ENCODE measurements at places on chromosomes 12 and 14.

- peak; percentile 46 for DNase-seq
These were observed 2.1 kb downstream of the RNF10 start for GRCh38 chr12:120536064-120536791.

GRCh38 chr12:110935588-110935987, 15.2 kb upstream of the MYL2 start:
- no peak for DNase-seq

DNA sequence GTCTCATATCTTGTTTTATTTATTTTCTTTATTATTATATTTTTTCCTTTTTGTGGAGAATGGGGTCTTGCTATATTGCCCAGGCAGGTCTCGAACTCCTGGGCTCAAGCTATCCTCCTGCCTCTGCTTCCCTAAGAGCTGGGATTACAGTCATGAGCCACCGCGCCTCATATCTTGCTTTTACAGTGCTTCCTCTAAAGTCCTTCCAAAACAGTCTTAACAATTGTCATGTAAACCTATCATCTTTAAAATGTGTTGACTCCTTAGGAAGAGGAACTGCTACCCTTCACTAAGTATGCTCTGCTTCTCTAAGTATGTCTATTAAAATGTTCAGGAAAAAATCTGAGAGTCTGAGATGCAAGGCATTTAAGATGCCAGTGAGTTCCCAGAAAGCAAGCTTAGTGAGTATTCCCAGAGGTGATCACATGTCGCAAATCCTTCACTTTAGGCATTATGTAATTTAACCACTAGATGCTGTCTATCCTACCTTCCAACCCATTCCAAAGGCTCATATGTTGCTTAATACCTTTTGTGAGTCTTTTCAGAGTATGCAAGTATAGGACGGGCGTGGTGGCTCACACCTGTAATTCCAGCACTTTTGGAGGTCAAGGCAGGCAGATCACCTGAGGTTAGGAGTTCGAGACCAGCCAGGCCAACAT, 19.7 kb upstream of the FOXJ2 start:
- DNase-seq = no peak

- no peak for DNase-seq
These were observed 6.6 kb downstream of the TSPAN19 start for GRCh38 chr12:85029456-85029855.

GRCh38 chr12:76637807-76638206, 78.2 kb upstream of the OSBPL8 start:
- DNase-seq = no peak

DNA sequence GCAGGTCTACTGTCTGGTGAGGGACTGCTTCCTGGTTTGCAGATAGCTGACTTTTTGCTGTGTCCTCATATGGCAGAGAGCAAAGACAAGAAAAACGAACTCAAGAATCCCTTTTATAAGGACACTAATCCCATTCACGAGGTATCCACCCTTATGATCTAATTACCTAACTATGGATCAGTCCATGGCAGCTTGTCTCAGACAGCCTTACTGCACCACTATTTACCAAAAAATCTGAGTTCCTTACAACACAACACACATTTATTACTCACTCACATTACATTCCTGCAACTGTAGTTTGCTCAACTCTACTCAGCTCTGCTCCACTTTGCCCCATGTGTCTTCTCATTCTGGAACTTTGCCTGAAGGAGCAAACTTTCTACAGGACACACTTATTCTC, 10.1 kb upstream of the SLC6A15 start:
- DNase-seq = no peak

DNA sequence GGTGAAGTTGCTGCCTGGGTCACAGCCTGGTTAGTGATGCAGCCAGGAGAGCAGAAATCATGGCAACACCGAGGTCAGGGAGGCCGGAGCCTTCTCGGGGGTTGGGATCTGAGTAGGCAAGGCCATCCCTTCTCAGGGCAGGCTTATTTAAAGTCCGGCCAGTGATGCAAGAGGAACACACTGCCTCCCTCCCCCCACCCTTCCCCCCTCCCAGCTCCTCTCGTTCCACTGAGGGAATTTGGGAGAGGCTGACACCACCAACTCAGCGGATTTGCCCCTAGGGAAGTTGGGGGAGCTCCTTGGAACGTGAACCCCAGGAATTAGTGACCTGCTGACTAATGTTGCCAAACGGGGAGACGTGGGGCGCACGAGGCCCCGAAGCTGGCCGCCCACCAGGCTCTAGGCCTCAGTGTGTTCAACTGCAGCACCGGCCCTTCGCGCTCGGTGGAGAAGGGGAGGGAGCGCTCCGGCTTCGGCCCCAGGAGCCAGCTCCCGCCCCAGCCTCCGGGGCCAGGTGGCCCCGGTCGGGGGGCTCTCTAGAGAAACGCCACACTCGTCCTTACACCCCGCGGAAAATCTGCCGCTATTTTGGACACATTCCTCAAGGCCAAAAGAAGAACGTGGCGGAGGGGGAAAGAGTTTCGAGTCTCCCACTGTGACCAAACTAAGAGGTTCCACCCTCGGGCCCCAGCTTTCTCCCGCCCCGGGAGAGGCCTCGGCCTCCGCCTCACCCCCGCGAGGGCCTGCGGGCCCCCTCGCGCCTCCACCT, 1.6 kb downstream of the CTDSP2 start:
- no peak for DNase-seq

DNA sequence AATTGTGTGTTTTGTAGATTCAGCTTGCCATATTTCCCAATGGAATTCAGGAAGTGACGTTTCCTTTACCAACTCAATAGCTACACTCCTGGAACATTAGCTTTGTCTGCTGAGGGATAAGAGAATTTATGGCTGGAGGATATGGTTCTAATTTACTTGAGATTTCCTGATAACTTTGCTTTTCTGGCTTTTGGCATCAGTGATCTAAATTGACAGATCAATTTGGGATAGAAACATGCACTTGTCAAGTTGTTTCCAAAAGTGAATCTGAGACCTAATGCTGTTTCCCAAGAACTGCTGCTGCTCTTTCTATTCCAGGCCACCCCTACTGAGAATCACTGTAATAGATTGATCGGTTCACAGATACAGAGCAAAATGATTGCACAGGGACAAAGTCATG, 43.2 kb downstream of the MGAT4C start:
- no peak for DNase-seq

GRCh38 chr12:402029-402389, 565 bp downstream of the CCDC77 start:
- DNase-seq = no peak

- no peak for DNase-seq
These were observed 65.8 kb upstream of the SLC8A3 start for GRCh38 chr14:70254476-70254961.

DNA sequence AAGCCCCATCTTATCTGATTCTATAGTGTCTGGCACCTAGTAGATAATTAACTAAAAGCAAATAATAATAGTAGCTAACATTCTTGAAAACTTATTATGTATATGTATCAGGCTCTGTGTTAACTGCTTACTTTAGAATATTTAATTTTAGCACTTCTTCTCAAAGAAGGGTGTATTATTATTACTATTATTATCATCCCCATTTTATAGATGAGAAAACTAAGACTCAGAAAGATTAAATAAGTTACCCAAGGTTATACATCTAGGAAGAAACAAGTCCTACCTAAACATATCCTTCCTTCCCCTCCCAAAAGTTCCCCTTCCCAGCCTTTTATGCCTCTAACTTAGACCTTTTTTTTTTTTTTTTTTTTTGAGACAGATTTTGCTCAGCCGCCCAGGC, 61.4 kb downstream of the UBR7 start:
- DNase-seq = no peak

- peak; percentile 14 for DNase-seq
These were observed 57.5 kb downstream of the PLEKHA5 start for GRCh38 chr12:19186722-19187661.

- DNase-seq = no peak
These were observed 14.3 kb upstream of the FBXL14 start for GRCh38 chr12:1608713-1609119.

- DNase-seq = no peak
These were observed 25.1 kb downstream of the GTSF1 start for GRCh38 chr12:54448344-54448743.

DNA sequence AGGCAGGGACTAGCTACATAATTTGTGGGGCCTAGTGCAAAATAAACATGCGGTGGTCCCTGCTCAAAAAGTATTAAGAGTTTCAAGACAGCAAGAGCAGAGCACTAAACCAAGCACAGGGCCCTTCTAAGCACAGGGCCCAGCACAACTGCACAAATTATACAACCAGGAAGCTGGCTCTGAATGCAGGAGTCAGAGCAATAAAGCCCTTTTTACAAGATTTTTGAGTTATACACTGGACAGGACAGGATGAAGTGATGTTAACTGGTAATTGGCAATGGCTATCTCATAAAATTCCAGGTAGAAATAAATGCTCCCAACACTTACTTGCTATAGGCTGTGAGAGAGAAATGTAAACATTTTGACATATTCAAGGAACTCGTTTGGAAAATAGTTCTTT, 86.2 kb upstream of the GPHB5 start:
- no peak for DNase-seq

GRCh38 chr12:102406033-102406584, 74.3 kb downstream of the IGF1 start:
- DNase-seq = no peak

DNA sequence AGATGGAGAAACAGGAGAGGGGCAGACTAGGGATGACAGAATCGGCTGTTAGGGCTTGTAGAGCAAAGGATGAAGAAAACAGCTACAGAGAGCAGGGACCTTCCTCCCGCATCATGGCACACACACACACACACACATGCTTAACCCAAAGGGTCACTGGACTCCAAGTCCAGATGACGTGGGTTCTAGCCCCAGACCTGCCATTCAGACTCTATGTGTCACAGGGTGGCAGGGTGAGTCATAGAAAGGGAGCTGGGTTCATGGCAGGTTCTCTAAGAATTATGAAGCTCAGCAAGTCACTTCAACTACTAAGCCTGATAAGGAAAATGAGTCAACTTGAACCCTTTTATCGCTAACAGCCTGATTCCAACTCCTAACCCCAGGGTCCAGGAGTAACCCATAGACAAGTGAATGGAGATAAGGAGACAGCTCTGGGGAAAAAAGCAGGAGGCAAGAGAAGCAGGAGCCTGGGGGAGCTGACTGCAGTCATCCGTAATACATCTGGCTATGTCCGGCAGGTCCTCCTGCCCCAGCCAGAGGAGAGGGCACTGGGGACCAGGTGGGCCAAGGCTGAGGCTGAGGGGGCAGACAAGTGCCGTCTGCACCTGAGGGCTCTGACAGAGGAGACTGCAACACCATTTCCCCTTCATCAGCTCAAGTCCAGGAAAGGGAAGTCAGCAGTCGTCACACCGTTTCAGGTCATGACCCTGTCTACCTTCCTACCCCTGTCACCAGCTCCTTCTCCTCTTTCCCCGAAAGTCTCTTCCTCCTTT, 3.6 kb upstream of the TNFRSF1A start:
- DNase-seq = peak; percentile 71

- no peak for DNase-seq
These were observed 127.3 kb downstream of the ATP23 start for GRCh38 chr12:58068706-58069105.

DNA sequence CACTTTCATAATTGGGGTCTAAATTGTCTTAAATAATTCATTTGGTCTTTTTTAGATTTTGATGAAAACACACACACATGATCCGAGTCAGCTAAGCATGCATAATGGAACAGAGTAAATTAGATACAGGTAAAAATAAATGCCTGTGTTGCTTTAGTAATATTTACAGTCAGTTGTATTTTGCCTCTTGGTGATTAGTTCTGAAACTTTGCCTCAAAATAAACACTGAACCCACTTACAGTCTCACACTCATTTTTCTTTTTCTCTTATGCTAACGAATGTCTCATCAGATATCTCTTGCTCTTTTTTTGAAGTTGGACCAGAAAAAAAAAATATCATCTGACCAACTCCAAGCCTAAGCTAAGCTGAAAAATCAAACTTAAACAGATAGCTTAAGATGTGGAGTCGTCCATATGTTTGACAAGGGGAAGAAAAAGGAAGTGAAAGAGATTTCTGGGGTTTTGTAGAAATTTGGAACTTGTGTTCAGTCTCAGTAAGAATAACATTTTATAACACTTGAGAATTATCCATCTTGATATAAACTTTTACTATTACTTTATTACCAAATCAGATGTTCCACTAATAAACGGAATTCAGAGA, 592.5 kb downstream of the RPL10L start:
- no peak for DNase-seq

GRCh38 chr14:36662543-36663403, 1.1 kb downstream of the PAX9 start:
- no peak for DNase-seq

- DNase-seq = no peak
These were observed 48.1 kb upstream of the RIN3 start for GRCh38 chr14:92465353-92466055.

DNA sequence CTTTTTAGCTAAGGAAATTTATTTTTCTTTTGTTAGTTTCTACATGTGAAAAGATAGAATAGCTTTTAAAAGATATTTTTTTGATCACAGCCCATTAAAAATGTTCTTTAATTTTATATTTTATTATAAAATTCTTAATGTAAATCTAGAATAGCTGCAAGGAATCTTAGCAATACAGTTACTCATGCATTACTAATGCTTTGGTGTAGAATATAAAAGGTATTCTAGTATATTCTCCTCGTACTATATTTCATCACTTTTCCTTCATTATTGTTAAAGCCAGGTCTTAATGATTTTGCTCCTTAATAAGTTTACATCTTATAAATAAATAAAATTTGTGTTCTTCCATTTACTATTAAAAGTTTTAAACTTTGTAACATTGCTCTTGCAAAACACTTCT, 82.6 kb downstream of the MNAT1 start:
- DNase-seq = no peak

- no peak for DNase-seq
These were observed 127.8 kb upstream of the PTPRQ start for GRCh38 chr12:80316222-80316621.

DNA sequence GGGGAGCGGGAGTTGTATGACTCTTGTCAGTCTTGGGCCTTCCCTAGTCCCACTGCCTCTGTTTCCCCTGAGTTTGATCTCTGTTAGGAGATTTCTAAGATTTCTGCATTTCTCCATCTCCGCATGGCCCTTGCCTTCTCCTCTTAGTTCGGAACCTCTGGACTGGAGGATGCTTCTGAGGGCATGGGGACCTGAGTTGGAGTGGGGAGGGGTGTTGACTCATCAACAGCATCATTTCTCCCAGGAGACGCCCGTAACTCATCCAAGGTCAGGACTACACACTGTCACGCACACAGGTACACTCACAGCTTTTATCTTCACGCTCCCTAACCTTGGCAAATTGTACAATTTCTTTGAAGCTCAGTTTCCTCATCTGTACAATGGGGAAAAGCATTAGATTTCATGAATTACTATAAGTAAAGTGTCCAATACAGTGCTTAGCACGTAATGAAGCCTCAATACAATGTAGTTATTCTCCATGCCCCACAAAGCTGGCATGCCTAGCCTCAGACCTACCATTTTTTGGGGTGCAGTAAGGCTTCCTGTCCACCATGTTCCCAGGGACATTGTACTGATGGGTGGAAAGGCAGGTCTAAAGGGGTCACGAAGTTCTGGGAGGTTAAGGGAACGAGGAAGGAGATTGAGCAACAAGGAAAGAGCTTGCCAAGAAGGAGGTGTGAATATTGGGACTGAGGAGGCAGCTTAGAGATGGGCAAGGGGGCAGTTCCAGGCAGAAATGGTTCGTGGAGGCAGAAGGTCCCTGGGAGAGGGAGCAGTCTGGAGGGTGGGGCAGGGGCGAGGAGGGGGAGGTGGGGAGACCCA, 600 bp upstream of the LAG3 start:
- no peak for DNase-seq

- DNase-seq = no peak
These were observed 105.5 kb downstream of the NTS start for GRCh38 chr12:85979641-85980040.
